Mesothelial cell of epicardium (in vitro differentiated cells): ENCODE measurements at places on chromosomes 6 and 20.
A peak's percentile ranks its signal among the peaks of the same experiment; 100 is the strongest.

DNA sequence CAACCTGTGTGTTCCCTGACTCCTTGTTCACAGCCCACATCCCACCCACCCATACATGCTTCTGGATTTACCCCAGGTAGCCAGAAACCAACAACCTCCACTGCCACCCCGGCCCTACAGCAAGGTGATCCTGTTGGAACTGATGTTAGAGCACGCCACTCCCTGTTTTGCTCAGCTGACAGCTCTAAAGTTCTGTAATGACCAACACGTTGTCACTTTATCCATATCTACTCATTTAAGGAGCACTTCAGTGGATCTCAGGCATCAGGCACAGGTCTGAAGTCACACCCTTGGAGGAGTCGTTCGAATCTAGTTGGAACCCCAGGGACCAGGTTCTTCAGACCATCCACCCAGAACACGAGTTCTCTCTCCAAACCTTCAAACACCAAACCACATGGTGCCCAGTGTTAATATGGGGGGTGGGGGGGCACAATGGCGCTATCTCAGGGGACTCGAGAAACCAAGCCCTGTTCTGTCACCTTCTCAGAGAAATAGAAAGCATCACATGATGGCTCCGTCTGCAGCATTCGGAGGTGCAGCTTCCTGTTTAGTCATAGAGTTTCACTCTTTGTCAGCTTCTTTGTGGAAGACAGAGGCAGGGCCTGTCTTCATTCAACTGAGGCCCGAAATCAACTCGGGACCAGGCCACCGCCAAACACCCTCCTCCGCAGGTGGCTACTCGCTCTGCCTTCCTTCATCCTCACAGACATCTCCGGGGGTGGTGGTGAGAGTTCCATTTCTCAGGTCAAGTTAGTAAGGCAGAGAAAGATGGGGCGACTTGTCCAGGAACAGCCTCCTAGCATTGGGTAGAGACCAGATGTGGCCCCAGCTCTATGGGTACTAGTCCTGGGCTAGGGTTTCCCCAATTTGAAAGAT, 142.2 kb downstream of the NFATC2 start:
- no peak for DNase-seq

DNA sequence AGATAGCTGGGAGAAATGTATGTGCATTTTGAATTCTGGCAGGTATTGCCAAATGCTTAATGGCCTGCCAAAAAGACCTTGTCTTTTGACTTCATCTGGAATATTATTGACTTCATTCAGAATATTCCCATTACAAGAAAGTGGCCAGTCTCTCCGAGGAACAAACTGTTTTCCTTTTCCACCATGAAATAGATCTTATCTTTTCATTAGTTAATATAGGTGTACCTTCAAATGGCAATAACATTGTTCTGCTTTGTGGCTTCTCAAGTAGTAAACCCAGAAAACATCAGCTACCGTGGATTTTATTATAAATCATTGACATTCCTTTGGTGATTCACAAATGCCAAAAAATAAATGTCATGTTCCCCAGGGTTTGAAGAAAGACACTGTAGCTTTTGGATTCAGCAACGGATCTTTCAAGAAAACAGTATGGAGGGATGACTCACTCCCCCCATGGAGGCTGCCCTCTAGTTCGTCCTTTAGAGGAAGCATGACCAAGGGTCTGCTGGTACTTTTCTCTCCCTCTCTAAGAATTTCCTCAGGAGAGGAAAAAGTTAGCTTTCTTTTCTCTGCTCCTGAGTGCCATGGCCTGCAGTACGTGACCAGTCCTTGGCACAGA, 1.1 kb upstream of the RNF182 start:
- DNase-seq: no peak

DNA sequence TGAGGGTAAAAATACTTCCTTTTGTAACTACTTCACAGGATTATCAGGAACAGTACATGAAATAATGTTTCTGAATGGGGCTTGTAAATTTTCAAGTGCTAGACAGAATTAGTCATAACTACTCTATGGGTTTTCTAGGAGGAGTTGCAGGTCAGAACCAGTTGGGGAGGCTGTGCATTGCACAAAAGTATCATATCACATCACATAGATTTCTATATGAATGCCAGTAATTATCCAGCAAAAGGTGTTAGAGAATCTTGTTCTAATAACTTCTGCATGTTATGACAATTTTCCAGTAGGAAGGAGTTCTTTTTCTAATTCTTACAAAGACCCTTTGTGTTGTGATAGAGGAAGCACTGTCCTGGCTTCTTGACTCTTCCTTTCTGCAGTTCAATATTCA, 551.6 kb downstream of the COL12A1 start:
- DNase-seq: no peak

- DNase-seq: no peak
These were observed 172.5 kb downstream of the FOXA2 start for GRCh38 chr20:22411627-22412450.

DNA sequence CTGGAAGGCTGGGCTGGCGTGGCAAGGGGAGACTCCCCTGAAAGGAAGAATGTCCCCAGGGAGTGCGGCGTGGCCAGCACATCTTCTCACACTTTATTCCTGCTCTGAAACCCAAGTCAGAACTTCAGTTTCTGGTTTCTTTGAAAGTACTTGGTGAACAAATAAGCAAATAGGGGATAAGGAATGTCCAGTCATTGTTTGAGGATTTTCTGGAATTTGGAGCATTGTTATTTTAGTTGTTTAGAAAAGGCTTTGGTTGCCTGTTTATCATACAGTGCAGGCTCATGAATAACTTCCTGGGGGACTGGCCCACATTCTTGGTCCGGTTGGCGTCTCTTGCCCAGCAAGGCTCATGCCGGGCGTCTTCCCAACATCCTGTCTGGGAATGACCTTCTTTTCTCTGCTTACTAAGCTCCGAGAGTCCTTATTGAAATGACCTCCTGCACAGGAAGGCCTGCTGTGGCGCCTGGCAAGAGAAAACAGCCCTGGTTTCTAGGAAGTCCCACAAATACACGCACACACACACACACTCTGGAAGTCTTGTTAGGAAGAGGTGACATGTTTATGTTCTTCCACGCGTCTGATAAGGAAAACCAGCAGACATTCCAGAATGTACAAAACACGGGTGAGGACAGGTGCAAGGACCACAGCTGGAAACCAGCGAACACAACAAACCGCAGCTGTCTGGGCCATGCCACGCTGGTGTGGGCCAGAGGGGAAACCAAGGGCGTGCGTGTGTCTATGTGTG, 71.9 kb downstream of the TMEM170B start:
- no peak for DNase-seq

- DNase-seq: peak; percentile 36
These were observed 146.2 kb upstream of the ECI2 start for GRCh38 chr6:4281341-4282293.

DNA sequence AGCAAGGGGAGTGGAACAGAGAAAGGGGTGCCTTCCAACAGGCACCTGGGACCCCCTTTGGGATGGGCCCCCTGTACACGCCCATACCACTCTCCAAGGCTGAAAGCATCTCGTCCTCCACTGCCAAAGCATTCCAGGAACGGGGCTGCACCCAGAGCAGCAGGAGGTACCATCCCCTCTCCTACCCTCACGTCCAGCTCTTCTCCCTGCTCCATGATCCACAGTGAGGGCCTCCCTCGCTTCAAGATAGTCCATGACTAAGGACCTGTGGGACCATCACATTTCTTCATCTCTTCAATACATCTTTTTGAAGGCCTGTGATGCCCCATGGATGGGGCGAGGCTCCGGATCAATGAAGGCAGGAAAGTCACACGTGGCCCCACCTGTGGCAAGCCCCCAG, 209.9 kb downstream of the ANKRD60 start:
- no peak for DNase-seq

DNA sequence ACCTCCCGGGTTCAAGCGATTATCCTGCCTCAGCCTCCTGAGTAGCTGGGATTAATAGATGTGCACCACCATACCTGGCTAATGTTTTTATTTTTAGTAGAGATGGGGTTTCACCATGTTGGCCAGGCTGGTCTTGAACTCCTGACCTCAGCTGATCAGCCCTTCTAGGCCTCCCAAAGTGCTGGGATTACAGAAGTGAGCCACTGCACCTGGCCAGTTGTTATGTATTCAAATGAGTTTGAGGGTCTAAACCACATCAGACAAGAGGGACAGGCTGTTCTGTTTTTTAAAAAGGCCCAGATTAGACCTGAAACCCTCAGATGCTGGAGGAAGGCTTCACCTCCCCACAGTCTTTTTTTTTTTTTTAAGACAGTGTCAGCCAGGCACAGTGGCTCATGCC, 4.1 kb upstream of the SPAG4 start:
- no peak for DNase-seq

- no peak for DNase-seq
These were observed 638 bp downstream of the MDN1 start for GRCh38 chr6:89818977-89819335.

DNA sequence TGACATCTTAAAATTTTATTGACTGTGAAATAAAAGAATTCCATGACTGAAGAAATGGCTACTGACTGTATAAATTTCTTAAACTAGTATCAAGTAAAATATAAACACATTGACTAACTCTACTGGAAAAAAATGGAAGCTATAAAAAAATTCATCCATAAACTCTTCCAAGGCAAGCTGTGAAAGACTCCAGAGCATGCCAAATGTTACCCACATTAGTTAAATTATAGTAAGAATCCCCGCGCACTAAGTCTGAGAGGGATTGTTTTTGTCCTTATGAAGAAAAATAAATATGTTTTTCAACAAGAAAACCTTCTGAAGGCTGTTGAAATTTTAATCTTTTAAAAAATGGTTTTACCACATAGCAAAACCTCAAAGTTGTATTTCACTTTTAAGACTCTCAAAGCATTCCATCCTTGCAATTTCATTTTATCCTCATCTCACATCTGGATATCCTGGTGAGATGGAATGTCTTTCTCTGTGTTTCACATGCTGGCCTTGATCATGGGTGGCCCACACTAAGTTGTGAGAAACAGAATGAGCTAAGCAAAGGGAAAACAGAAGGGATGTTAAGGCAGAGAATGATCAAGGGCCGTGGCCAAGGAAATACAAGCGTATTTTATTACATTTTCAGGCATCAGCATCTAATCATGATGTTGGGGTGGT, 732.5 kb downstream of the KIF16B start:
- DNase-seq: no peak

GRCh38 chr6:163741743-163742363, 327.3 kb downstream of the QKI start:
- DNase-seq: no peak

- DNase-seq: no peak
These were observed 131.8 kb upstream of the PROKR2 start for GRCh38 chr20:5448449-5449118.

GRCh38 chr20:7841971-7842310, 98.3 kb downstream of the HAO1 start:
- no peak for DNase-seq

GRCh38 chr6:37456126-37456525, 23.1 kb downstream of the CMTR1 start:
- no peak for DNase-seq

GRCh38 chr20:36405255-36405654, 99.1 kb downstream of the DLGAP4 start:
- no peak for DNase-seq

- DNase-seq: no peak
These were observed 301.5 kb downstream of the NRN1 start for GRCh38 chr6:5705252-5705651.

DNA sequence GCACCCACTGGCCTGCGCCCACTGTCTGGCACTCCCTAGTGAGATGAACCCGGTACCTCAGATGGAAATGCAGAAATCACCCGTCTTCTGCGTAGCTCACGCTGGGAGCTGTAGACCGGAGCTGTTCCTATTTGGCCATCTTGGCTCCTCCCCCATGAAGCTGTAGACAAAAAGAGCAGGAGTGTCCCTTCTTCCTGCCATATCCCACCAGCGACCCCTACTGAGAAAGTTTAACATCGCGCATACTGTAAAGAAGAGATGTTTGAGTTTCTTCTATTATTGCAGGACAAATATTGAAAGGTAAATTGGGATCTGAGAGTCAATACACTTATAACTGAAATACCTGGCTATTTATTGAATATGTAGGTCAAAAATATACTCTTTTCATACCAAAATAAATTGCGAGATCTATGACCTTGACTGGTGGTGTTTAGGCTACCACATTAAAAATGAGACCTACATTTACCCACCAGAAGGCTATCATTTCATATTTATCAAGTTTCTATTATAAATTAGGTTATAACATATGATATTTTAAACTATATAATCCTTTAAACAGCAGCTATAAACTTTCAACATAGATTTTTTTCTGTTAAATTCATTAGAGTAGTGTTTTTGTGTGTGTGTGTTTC, 586.3 kb downstream of the HTR1B start:
- DNase-seq: peak; percentile 44

DNA sequence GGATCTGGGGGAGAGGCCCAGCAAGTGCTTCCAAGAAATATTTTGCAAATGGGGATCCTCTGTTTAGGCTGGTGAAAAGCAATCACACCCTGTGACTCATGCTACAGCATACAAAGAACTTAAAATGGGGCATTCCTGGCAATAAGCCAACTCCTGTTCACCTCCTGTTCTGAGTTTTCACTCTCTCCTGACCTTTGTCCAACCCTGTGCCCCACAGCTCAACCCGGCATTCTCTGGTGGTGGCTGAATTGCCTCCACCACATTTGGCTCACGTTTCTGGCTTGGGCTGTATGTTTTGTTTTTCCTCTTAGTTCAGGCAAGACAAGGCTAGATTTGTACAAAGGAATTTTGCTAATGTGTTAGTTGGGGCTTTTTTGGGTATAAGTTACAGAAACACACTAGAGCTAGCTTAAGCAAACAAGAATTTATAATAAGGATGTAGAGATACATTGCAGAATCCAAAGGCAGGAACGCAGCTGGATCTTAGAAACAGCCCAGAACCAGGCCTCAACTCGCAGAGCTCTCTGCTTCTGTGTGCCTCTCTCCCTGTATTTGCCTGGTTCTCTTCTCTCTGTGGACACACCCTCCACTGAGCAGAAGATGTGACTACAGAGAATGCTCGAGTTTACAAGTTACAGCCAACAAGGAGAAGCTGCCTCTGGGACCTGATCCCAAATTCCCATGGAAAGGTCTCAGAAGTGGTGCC, 9.4 kb downstream of the ABCC10 start:
- DNase-seq: no peak

DNA sequence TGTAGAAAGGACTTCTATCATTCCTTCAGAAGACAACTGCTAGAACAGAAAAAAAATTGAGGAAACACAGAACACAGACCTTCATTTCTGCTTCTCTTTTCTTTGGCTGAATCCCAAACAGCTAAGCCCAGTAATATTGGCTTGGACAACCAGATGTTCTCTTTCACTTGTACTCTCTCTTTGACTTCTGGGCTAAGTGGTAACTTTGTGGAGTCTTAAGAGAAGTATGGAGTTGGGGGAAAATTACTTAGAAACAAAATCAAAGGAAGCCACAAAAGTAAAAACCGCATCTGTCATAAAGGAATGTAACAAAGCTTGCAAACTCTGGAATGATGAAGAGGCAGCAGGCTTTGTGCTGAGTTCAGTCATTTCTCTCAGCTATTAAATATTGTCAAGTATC, 587.5 kb downstream of the CBLN4 start:
- no peak for DNase-seq
